Fibroblast of lung (primary cell): ENCODE measurements at places on chromosomes 7 and 10.
A peak's percentile ranks its signal among the peaks of the same experiment; 100 is the strongest.

DNA sequence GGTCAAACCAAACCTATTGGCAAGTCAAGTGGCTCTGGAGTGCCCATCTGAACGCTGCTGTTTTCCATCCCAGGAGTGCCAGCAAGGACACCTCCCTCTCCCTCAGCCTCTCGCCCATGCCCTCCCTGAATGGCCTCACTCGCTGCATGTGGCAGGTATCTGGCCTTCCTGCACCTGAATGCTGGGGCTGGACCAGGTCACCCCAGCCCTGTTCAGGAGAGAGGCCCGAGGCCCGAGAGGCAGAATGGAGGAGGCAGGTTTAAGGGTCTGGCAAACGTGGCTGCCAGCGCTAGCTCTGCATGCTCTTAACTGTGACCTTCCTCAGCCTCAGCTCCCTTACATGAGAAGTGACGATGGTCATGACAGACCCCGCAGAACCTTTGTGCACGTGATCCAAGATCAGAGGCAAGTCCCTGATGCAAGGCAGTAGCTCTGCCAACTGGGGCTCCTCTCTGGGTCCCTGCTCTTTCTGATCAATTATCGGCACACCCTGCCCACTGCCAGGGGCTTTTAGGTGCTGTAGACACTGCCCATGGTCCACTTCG lies 295.7 kb upstream of the ZMIZ1 start:
- DNase-seq: no peak

- DNase-seq: peak; percentile 47
Measured at GRCh38 chr10:88008866-88009470, 145.5 kb downstream of the PTEN start.

DNA sequence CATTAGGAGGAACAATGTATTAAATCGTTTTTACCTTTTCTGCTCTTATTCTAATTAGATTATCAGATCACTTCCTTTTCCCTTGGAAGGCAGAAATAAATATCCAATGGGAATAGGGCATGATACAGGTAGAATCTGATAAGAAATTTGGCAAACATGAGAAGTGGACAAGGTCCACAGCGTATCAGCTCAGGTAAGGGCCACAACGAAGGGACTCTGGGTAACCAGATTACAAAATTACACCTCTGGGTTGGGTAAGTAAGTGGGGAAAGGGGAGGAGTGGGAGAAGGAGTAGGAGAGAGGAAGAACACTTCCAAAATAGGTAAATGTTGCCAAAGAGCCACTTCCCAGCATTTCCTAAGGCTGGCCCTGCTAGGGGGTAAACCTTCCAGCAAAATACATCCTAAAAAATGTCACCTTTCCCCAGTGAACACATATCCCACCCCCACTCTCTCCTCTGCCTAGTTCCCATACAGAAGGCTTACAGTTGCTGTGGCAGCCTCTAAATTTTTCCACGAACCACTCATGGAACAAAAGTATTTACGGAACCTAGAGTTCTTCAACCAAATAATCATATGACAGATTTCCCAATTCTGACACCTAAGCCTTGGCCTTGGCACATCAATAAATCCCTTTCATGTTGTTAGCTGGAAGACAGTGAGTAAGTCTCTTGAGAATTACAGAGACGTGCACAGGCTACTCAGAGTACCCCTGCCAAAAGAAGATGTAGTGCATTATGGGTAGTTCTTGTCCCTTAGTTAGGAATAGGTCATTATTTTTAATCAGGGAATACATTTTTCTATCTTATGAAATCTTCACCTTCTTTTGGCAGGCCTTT lies 51.5 kb upstream of the DLX6 start:
- no peak for DNase-seq

GRCh38 chr10:98833542-98833941 lies 386.8 kb upstream of the HPS1 start:
- no peak for DNase-seq

DNA sequence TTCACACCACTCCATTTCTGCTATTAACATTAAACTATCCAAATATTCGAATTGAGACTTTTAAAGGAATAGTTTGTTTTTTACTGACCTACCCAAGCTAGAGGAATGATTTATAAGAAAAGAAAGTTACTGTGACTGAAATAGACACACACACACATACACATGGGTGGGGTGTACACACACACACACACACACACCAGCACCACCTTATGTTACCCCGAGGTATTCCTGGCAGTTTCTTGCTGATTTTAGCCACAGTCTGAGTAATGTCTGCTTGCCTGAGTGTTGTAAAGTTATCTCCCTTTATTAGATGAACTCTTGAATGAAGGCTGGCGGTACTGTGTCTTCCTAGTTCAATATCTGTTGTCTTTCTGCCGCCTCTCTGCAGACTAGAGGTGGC lies 91.3 kb upstream of the PRKG1 start:
- no peak for DNase-seq

DNA sequence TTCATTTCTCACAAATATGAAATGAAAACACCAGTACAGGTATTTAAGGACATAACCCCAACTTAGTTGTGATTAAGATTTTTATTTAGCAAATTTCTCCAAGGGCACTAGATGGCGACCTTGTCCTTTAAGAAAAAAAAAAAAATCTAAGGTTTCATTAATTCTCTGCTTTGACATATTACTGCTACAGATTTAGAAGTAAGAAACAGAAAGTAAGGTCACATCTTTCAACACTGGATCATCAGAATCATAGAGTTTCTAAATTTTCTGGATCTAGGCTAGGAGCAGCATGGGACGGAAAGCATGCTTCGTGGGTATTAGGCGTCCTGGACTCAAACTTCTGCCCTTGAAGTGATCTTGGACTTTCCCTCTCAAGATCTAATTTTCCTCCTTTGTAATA lies 85.5 kb upstream of the PRKG1 start:
- DNase-seq: peak; percentile 69

- DNase-seq: no peak
Measured at GRCh38 chr10:60212195-60212594, 177.5 kb downstream of the ANK3 start.

DNA sequence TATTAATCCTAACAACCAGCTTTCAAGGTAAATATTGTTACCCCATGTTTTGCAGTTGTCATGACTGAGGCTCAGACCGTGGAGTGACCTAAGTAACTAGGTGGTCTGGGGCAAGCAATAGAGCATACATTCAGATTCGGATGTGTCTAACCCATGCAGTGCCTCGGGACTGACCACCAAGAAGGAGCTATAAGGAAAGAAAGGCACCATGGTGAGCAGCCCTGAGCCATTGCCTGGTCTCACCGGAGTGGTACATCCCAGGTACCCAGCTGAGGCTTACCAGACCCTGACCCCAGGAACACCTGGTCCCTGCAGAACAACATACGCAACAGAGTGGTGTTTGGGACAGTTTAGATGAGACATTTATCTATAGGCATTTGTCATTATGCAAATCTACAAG lies 175.5 kb upstream of the ZMIZ1 start:
- DNase-seq: no peak

DNA sequence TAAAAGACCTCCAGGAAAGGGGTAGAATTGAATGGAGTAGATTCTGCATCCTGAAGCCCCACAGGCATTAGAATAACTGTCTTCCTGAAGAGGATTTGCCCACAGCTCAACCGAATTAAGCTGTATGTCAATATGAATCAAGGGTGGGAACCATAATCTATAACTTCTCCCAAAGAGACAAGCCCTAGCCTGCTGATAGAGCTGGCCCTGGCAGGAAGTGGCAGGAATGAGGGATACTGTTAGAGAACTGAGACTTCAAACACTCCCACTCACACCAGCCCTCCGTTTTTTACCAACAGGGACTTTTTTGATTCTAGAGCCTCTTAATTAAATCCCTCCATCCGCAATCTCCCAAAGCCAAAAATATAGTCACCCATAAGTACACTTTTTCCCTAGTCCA lies 12.2 kb upstream of the DUSP5 start:
- no peak for DNase-seq

- DNase-seq: no peak
Measured at GRCh38 chr10:96496281-96496925, 17.3 kb downstream of the TLL2 start.

DNA sequence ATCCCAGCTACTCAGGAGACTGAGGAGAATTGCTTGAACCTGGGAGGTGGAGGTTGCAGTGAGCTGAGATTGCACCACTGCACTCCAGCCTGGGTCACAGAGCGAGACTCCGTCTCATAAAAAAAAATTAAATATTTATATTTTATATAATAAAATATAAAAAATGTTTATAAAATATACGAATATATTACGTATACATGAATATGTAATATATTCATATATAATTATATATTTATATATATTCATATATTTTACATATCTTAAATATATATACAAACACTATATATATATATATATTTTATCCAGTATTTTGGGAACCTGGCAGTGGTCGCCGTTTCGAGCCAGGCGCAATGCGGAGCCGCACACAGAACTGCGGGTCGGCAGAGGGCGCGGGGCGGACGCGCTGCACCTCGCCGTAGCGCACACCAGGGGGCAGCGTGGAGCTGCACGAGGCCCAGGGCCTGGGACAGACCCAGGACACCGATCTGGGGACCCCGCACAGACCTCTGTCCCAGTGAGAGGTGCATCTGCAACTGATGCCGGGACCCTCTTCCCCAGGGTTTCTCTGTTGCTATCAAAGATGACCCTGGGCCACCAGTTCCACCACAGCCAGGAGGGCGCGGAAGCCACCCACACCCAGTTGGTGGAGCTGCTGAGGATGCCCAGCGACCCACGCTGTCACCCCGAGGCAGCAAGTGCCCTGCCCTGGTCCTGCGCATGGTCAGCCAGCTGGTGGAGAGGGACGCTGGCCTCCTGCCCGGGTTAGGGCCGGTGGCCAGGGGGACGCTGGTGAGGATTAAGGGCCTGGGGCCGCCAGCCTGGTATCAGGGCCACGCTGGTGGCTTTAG lies 22.7 kb downstream of the AP5Z1 start:
- peak; percentile 29 for DNase-seq

DNA sequence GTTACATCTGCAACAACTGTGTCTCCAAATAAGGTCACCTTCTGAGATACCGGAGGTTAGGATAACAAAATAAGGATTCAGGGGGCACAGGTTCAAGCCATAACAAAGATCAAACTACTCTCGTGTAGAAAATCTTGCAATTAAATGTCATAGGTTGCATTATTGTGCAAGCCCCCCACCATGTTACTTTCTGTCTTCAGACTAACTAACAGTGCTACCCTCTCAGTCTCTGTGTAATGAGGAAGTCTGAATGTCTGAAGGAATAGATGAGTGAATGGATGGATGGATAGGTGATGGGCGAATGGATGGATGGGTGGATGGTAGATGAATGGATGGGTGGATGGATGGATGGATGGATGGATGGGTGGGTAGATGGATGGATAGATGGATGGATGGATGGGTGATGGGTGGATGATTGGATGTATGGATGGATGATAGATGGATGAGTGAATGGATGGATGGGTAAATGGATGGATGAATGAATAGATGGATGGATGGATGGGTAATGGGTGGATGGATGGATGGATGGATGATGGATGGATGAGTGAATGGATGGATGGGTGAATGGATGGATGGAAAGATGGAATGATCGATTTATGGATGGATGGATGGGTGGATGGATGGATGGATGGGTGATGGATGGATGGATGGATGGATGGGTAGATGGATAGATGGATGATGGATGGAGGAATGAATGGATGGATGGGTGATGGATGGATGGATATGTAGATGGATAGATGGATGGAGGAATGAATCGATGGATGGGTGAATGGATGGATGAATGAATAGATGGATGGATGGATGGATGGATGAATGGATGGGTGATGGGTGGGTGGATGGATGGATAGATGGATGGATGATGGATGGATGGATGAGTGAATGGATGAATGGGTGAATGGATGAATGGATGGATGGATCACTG lies 557.3 kb upstream of the FOXK1 start:
- DNase-seq: no peak

- DNase-seq: no peak
Measured at GRCh38 chr10:103111918-103112877, 80.9 kb downstream of the NT5C2 start.

DNA sequence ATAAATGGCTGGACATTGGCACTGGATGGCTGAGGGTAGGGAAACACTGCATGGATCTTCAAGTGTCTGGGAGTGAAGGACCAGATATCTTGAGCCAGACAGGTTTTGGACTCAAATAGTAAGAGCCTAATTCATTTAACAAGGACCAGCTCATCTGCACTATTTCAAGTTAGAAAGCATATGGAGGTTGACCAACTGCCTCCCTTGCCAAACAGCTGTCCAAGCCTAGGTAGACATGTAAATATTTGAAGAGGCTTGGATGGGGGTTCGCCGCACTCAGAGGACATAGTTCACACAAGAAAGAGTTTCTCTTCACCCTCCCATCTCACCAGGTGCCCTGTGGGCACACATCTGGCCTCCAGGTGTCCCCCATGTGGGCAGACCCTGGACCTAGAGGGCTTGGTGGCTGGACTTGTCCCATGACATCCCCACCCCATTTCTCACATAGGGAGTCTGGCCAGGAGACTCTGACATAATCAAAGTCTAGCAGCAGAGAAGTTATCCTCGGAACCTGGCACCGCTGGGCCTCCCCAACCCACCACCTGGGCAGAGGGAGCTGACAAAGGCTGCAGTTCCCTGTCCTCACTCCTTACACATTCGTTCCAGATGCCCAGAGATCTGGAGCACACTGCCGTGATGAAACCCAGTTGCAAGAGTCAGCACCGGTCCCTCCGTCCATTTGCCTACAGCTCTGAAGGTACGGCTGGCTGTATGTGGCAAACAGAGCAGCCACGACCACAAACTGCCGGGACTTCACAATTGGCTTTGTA lies 116.9 kb upstream of the GDF10 start:
- DNase-seq: no peak

DNA sequence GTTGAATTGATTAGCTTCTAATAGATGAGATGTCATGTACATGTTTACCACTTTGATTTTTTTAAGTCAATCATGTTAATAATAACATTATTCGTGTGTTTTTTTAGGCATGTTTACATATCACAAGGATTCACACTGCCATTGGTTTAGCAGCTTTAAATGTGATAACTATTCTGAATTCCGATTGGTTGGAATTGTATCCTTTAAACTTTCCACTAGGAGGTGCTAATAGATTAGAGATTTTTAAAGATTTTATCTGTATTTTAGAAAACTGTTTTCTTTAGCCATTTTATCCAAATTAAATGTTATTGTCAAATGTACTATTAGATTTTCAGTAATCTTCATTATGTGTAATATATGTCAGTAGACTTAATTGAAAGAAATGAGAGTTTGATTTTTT lies 83.2 kb downstream of the HECTD2 start:
- DNase-seq: peak; percentile 53

DNA sequence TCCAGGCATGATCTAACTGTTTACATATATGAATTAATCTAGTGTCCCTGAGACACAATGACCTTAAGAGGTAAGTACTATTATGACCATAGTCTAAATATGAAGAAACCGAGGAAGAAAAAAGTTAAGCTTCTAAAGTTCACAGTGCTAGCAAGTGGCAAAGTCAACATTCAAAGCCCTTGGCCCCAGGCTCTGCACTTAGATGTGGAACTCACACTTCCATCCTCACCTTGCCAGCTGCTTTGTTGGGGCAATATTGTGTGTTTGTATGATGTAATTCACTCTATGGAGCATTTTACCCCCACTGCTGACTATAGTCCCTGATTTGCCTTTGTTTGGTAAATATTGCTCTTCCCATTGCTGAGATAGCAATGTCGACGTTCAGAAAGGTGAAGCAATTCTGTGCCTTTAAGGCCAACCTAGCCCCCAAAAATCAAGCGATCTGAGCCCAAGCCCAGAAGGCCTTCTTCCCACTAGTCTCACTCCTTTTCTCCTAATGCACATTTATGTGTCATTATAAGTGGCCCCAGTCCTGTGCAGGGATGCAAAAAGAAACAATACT lies 487.6 kb upstream of the ZMIZ1 start:
- DNase-seq: no peak
